Hindlimb muscle (tissue), 1 donor: ENCODE measurements at places on chromosomes 5 and 9.

DNA sequence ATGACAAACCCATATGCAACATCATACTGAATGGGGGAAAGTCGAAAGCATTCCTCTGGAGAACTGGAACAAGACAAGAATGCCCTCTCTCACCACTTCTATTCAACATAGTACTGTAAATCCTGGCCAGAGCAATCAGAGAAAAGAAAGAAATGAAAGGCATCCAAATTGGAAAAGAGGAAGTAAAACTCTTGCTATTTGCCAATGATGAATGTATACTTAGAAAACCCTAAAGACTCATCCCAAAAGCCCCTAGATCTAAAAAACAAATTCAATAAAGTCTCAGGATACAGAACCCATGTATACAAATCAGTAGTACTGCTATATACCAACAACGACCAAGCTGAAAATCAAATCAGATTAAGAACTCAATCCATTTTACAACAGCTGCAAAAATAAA, 66.9 kb downstream of the SPATA31C2 start:
- no peak for DNase-seq

- no peak for DNase-seq
Observed at GRCh38 chr9:91562416-91562815, 138.8 kb upstream of the NFIL3 start.

DNA sequence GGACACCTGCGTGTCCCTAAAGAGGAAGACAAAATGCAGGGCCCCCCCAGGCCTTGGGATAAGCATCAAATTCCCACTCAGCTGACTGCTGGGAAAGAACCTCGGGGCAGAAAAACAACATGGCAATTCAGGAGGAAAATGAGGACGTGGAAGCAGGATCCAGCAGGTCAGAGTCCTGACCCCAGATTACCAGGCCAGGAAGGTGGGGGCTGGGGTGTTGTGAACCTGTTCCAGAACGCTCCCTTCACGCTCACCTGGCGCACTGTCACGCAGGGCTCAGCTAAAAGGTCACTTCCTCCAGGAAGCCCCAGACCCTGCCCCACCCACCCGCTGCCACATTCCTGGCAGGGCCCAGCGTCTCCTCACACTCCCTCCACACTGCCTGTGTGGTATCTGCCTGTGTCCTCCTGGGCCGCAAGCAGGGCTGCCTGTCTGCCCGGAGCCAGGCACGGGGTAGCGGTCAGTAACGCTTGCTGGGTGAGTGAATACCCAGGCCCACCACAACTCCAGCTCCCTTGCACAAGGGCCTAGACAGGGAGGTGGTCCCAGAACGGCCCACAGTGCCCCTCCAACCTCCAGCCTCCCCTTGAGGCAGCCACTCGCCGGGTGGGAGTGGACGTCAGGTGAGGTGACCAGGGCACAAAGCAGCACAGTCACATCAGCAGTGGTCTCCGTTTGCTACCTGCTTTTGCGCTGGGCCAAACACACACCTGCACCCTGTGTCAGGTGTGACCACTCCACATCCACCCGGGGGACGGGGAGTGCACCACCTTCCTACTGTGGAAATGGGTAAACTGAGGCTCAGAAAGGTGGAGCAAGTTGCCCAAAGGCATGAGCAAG, 18.1 kb downstream of the VAV2 start:
- no peak for DNase-seq

DNA sequence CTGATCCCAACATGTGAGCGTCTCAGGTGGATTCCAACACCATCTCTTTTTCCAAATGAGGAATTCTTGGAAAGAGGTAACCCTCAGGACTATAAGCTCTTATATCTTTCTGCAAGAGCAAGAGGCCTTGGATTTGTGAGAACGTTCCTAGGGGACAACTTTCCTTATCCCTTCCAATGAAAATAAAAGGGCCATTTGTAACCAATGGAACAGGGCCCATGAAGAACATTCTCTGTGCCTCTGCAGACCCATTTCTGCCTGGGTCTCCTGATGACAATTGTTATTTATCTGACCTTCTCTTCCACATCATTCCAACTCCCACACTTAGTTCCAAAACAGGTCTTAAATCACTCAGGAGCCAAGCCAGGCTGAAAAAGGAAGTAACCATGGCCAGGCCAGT, 202.6 kb downstream of the ZNF462 start:
- no peak for DNase-seq

- peak; percentile 51 for DNase-seq
Observed at GRCh38 chr9:114911167-114911821, 19.1 kb downstream of the TNFSF8 start.

DNA sequence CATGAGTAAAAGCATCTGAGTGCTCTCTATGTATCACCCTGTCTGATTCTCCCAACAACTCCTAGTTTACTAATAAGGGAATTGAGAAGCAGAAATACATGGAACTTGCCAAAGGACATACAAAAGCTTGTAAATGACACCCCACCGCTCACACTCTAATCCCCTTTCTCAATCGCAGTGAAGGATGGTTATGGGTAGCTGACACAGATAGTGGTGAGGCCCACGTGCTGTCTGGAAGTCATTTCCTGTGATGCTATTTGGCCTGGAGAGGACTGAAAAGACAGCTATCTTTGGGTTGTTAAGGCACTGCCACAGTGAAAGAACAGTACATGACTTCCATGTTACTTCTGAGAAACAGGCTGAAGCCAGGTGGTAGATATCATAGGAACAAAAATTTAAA, 117.0 kb downstream of the GLIS3 start:
- DNase-seq: no peak

- no peak for DNase-seq
Observed at GRCh38 chr9:113570106-113570505, 106.6 kb downstream of the RGS3 start.
